Activated T-cell treated with anti-CD3 and anti-CD28 coated beads, Interleukin-2, amount 50 U/mL, for 4 hours (primary cell): ENCODE measurements at places on chromosomes 12 and 14. TPM values are rescaled to one million over a fixed set of nuclear protein-coding genes. Genes with fewer than 3 reads are reported as not detected.

DNA sequence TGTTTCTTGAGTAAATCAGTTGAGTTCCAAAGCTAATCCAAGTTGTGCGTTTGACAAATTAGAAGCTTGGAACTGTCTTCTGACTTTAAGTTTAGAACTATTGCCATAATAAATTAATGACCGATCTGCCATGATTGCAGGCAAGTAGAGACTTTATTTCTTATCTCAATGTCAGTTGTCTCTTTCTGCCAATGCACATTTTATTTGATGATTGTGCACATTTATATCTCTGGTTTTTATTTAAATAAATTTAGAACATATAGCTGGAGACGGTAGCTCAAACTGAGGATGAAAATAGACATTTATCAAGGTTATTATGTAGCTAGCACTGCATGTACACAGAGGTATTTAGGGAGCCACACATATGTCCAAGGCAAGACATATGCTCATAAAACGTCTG lies 34.1 kb downstream of the SLCO1B1 start:
- DNase-seq = no peak

DNA sequence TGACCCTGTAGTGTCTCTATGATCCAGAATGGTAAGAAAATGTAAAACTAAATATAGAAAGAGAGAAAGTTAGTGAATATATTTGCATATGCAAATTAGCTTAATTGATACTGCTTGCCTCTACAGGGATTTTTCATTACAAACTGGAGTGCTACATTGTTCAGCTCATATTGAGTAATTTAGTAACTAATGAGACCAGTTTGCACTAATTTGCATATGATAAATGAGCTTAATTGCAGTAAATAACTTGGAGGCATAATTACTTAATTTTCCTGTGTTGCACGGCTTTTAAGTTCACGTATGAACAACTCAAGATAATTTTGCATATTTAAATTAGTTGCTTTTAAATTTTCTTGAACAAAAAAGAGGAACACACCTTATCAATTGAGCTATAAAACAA lies 436.5 kb downstream of the NPAS3 start:
- no peak for DNase-seq

- DNase-seq = no peak
Observed at GRCh38 chr14:50335389-50335788, 23.3 kb downstream of the DMAC2L start.

DNA sequence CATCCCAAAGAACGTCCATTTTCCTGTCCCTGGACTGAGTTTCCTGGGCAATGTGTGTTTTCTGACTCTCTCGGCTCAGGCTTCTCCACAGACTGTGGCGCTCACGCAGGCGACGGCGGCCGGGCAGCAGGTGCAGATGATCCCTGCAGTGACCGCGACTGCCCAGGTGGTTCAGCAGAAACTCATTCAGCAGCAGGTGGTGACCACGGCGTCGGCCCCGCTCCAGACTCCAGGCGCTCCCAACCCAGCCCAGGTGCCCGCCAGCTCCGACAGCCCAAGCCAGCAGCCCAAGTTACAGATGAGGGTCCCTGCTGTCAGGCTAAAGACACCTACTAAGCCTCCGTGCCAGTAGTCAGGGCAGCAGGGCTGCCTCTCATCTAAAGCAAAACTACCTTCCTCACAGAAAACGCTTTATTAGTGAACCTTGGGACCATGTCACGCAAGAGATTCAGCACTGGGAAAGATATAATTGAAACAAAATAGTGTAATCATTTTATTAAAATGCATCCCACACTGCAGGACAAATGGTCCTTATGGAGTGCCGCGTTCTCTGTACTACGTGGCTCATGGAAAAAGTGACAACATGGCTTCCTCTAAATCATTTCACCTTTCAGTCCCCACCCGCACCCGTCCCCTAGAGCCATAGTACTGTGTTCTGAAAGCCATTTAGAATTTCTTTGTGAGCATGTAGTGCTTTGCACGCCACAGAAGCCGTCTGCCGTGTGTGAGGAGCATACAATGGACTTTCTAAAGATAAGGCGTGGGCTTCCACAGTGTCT lies 66.6 kb downstream of the DDX51 start:
- no peak for DNase-seq

- DNase-seq = no peak
Observed at GRCh38 chr12:105235281-105235731, 668 bp downstream of the APPL2 start.

DNA sequence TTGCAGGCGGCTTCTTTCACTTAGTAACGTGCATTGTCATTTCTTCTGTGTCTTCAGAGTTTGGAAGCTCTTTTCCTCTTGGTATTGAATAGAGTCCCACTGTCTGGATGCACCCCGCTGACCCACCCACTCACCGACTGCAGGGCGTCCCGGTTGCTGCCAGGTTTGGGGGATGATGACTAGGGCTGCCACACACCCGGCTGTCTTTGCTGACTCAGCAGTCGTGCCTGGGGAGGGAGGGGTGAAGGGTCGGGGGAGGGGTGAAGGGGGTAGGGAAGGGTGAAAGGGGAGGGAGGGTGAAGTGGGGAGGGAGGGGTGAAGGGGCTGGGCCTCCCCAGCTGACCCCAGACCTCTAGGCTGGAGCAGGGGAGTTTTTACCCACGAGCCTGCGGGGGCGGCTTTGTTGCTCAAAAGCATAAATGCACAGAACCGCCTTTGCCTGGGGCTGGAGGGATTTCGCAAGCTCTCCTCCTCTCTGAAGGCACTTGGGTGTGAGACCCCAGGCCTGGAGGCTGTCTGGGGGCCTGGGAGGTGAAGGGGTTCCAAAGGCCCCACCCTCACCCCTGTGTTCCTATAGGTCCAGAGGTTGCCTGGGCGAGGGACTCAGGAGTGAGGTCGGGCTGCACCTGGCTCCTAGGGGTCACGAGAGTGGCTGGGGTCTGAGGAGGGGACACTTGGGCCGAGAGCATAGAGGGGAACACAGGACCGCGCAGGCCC lies 31.3 kb upstream of the ULK1 start:
- DNase-seq = no peak

GRCh38 chr12:69415471-69416275 lies 54.5 kb upstream of the FRS2 start:
- DNase-seq = no peak

ANKRD13A gene
- total RNA-seq = 38.8 TPM

ACOT6 gene
- not detected for total RNA-seq

CABP1 gene
- 0.26 TPM for total RNA-seq

ACSM4 gene
- total RNA-seq = not detected
